Stimulated activated CD4-positive, alpha-beta T cell treated with anti-CD3 and anti-CD28 coated beads, TNF-alpha, amount 100 ng/mL, for 1 hour (primary cell): ENCODE measurements at places on chromosomes 1 and 21.

DNA sequence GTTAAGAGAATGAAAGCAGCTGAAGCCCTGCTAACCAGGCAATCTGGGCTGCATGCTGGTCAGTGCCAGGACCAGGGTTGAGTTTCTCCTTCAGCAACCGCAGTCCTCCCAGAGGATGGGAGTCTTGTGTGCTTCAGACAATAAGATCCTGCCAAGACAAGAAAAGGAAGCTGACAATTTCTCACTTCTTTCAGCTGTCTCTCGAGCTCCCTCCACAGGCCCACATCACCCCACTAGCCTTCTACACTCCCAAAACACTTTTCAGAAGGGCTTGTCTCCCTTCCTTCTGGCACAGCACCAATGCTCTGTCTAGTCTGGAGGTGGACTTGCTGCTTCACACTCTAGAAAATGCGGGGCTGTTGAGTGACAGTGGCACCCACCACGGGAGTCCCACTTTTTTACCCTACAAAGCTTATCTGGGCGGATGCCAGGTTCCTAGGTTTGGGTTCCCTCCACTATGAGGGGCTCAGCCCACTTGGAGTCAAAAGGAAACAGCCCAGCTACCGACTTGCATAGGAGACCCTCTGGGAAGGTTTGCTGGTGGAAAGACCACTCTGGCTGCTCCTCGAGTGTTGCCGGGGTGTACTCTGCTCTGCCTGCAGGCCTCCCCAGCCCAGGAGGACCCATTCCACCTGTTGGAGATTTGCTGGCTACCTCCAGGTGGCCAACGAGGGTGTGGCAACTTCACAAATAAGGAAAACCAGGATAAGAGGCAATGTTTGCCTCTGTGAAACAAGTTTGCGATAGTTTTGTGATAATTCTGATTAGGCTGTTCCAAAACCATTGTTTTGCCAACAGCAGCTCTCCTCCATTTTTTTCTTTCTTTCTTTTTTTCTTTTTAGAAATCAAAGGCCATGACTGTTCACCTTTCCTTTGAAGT is 68.9 kb downstream of the TENT5C start:
- DNase-seq: no peak

- DNase-seq: no peak
Observed at GRCh38 chr1:70528590-70529333, 117.7 kb downstream of the CTH start.

DNA sequence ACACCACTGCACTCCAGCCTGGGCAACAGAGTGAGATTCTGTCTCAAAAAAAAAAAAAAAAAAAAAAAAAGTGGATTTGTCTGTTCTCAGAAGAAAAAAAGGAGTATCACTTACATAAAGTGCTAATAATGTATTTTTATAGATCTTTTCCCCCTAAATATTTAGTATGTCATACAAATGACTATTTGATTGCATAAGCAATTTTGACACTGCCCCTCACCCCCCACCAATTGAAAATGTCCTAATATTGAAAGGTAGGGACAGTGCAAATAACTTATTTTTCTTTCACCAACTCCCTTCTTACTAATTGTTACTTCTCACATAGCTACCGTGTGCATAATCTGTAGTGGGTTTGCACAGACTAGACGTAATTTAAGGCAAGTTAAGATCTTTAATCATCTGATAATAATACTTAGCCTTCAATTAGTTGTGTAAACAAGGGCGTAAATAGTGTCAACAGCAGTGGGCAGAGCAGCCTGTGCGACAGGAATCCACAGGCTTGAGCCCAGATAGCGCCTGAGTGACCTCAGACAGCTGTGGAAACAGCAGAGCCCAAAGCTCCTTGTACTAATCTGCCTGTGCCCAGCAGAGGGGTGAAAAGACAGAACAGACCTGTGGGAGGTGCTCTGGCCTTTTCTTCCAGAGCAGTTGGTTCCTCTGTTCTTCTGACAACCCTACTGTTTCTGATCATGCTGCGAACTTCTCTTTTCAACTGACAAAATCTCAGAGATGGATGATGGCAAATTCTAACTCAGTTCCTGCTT is 4.5 kb upstream of the IER5 start:
- peak; percentile 38 for DNase-seq

DNA sequence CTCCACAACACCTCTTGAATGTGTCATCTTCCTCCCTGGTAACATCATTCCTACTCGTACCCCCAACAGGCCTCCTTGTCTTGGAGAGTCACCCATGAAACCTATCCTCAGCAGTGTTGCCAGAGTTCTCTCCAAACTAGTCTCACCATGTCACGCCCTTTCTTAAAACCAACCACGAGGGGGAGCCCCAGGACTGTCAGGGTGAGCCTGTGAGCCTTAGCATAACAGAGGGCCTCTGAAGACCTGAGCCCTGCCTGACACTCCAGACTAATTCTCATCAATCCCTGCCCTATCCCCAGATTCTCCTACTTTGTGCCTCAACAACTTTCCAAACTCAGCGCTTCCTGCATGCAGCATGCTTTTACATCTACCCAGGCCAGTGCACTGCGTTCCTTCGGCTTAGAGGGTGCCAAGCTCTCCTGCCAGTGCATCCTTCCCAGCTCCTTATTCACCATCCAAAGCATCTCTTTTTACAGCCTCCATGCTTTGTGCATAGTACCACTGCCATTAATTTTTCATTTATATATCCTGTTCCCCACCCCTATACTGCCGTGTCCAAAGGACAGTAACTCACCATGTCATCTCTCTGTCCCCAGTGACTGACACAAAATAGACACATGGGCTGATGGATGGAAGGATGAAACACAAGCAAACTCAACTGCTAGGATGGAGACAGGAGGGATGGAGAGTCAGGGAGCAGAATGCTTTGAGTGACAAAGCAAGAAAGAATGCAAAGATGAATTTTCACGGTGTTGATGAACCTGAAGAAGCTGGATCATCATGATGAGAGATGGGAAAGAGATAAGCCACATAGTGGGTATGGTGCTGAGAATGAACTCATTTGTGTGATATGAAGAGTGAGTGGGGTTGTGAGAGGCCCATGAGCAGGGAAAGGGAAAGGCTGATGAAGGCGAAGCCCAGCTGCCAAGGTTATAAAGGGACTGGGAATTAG is 34.0 kb downstream of the ZNF697 start:
- DNase-seq: peak; percentile 42

DNA sequence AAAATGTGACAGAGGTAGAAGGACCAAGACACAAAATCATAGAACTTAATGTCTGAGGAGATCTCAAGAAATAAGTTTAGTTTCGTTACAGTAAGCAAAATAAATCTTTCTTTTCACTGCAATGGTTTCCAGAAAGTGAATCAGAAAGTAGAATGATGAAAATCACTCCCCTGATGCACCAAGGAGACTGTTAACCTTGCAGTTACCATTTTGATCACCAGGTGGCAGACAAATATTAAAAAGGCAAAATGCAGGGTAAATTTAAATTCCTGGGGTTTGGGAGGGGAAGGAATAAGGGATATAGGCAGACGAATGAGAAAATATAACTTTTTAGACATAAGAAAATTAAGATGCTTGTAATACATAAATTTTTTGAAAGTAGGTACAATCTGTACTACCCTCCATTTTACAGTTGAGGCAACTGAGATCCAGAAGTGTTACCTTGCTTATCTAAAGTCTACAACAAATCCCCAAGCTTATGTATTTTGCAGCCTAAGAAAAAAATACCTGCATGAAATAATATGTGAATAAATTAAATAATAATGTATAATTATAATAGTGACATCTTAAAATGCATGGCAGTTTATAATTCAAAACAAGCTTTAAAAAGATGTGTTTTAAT is 253.2 kb downstream of the CRB1 start:
- no peak for DNase-seq

DNA sequence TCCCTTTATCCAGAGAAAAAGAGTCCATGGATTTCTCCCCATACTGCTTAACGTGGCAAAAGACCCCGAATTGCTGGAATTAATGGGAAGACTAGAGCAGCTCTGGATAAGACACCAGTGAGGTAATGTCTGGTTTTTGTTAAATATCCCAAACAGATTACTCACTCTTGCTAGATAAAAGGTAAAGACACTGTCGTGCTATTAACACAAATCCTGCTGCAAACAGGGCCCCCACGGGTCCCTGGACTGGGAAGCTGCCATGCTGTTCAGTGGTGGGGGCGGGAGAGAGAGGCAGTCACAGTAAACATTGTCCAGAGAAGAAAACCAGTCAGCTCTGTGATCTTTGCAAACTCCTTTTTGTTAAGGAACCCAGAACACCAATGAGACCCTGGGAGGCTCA is 15.2 kb upstream of the SRP9 start:
- DNase-seq: no peak

GRCh38 chr1:185786524-185786923 is 52.3 kb downstream of the HMCN1 start:
- no peak for DNase-seq

DNA sequence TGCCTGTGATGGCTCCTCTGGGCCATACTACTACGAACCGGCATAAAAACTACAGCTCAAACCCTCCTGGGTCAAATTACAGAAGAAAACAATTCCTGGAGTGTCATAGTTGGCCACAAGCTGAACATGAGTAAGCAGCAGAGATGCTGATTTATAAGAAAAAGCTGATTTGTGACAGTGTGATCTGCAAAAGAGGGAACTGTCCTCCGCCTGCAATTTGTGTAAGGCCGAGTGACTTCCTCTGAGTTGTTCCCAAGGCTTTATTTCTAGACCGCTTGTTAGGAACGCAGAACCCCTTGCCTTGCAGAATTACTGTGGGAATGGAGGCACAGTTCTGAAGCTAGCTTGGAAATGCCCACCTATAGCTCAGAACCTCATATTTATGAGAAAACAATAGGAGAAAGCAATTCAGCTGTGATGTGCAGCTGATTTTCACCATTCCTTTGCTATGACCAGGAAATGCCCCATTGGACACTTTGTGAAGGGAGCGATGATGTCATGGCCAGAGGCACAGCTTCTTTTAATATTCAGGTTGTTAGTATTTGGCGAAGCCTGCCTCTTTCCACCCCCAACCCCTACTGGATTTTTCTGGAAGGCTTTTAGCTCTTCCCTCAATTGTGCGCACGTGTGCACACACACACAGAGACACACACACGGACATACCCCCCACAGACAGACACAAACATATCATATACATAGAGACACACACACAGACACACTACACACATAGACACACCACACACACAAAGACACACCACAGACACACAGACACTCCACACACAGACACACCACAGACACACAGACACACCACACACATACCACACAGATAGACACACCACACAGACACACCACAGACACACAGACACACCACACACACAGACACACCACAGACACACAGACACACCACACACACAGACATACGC is 47.6 kb downstream of the IER5 start:
- DNase-seq: no peak

DNA sequence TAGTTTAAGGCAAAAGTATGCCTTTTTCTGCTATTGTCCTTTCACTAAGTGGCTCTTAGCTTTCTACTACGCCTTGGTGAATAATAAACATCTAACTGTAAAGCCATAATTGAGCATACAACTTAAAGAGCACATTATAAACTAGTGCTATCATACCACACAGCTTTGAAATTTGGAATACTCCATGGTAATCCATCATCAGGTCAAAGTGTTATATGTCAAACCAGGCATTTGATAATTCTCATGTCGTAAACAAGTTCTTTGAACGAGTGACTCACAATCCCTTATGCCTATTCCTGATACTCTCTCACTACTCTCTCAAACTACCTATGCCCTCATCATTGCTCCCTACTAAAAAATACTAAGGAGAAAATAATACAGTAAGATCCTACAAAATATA is 60.3 kb upstream of the FMN2 start:
- no peak for DNase-seq

- no peak for DNase-seq
Observed at GRCh38 chr1:182143825-182144645, 82.5 kb upstream of the ZNF648 start.

DNA sequence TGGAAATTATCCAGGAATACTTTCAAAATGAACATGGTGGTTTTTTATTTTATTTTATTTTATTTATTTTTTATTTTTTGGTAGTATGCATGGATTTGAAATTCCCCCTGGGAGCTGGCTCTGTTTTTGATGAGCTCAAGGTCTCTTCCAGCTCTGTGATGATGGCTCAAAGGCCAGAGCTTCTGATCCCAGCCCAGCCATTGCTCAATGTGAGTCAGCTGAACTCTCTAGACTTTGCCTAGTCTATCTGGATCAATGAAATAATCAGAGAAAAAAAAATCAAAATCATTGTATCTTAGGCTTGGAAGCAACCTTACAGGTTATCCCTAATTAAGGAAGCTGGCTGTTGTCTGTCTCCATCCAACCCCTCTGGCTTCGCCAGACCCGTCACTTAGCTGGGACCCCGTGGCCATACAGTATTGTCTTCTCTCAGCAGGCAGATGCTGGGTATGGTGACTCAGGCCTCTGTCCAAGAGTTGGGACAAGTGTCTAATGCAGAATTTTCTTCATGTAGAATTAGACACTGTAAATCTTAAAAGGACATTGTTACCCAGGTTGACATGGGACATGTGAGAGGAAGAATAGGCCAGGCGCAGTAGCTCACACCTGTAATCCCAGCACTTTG is 90.2 kb upstream of the LPGAT1 start:
- no peak for DNase-seq

GRCh38 chr1:94092210-94092613 is 28.7 kb downstream of the ABCA4 start:
- no peak for DNase-seq

DNA sequence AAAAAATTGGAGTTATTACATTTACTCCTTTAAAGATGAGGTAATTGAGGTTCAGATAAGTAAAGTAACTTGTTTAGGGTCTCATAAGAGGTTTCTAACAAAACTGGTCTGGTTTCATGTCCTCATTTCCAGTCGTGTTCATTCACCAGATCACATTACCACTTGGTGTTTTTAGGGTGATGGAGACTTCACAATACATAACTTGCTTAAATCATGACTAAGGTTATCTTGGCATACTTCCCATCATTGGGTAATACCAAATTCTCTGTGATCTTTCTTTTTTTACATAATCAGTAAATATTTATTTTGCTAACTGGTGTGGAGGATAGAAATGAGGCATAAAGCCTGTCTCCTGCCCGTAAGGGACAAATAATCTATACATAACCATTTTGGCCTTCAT is 31.6 kb upstream of the RPTN start:
- no peak for DNase-seq

- DNase-seq: no peak
Observed at GRCh38 chr1:11653101-11653860, 948 bp downstream of the FBXO2 start.

DNA sequence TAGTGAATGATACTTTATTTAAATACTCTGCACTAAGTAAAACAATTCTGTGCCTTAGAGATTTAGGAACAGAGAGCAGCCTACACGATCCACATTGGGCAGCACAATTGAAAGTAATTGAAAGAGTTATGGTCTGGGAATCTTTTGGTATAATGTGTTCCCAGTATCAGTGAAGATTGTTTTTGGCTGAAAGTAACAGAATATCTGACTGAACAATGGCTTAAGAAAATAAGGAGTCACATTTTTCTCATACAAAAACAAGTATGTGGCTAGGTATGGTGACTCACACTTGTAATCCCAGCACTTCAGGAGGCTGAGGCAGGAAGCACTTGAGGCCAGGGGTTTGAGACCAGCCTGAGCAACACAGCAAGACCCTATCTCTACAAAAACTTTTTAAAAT is 306.2 kb downstream of the NFIA start:
- DNase-seq: no peak

GRCh38 chr1:20871419-20871818 is 84.3 kb upstream of the HP1BP3 start:
- DNase-seq: no peak

- no peak for DNase-seq
Observed at GRCh38 chr1:47067097-47067594, at the start of gene CYP4Z1. TSS of gene CYP4Z1 (plus strand) at chr1:47067231. CDS start at chr1:47067491, 260 bp downstream.

- DNase-seq: no peak
Observed at GRCh38 chr1:18849261-18849711, 10.2 kb downstream of the TAS1R2 start.
